ENCODE measurements at places on chromosomes 4 and X.

- no peak for DNase-seq
Measured at GRCh38 chr4:81666491-81666890, 194.8 kb upstream of the RASGEF1B start.

DNA sequence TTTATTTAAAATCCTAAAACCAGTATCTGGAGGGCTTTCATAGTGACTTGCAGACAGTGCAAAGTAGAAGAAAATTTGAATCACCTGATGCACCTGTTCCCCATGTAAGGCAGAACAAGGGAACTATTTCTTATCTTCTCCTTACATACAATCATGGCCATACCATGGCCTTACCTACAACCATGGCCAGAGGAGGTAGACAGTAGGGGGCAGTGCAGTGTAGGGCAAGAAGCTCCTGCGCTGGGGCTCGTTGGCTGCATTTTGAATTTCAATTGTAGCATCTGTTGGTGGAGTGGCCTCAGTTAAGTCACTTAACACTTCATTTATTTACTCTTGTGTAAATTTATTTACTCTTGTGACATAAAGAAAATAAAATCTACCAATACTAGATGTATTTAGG is 33.0 kb downstream of the GALNTL6 start:
- no peak for DNase-seq

GRCh38 chrX:124033821-124034220 is 72.3 kb downstream of the STAG2 start:
- DNase-seq: no peak

- no peak for DNase-seq
Measured at GRCh38 chr4:141356963-141357335, 136.3 kb downstream of the ZNF330 start.

GRCh38 chrX:112654871-112655270 is 24.9 kb downstream of the LHFPL1 start:
- no peak for DNase-seq

GRCh38 chr4:55075823-55076716 is 49.3 kb downstream of the KDR start:
- DNase-seq: no peak
